Fibroblast of skin of right quadriceps (primary cell): ENCODE measurements at places on chromosomes 6 and 20.
A peak's percentile ranks its signal among the peaks of the same experiment; 100 is the strongest.

GRCh38 chr6:147117580-147117979 is 86.6 kb upstream of the STXBP5 start:
- DNase-seq, result peak; percentile 24

DNA sequence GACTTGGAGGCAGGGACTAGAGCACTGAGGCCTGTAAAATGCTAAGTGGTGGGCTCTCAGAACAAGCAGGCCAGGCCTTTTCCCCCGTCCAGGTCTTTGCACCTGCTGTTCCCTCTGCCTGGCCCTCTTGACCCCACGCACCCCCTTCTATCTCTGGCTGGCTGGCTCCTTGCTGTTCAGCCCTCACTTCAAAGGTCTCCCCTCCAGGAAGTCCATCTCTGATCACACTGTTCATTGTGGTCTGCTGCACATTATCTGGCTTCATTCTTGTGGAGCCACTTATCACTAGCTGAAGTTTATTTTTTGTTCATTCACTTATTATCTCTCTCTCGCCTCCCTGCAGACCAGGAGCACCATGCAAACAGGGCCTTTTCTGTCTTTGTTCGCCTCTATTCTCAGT is 24.5 kb downstream of the SLC13A3 start:
- DNase-seq, result no peak

GRCh38 chr20:3423126-3423525 is 15.7 kb upstream of the DNAAF9 start:
- no peak for DNase-seq

DNA sequence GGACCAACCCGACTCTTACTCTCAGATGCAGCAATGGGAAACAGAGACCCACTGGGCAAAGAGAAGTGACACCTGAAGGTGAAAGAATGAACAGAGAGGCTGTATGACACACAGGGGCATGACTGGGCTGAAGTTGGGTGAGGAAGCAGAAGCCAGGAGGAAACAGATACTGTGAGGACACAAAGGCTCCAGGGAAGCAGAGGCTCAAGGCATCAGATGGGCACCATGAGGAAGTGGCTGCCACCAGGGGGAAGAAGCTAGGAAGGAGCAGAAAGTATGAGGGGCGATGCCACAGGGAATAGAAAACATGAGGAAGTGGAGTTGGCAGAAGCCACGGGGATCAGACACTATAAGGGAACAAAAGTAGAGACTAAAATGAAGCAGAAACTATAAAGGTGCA is 30.9 kb upstream of the OCSTAMP start:
- DNase-seq, result no peak

GRCh38 chr6:626236-626635 is 30.7 kb downstream of the HUS1B start:
- peak; percentile 22 for DNase-seq

DNA sequence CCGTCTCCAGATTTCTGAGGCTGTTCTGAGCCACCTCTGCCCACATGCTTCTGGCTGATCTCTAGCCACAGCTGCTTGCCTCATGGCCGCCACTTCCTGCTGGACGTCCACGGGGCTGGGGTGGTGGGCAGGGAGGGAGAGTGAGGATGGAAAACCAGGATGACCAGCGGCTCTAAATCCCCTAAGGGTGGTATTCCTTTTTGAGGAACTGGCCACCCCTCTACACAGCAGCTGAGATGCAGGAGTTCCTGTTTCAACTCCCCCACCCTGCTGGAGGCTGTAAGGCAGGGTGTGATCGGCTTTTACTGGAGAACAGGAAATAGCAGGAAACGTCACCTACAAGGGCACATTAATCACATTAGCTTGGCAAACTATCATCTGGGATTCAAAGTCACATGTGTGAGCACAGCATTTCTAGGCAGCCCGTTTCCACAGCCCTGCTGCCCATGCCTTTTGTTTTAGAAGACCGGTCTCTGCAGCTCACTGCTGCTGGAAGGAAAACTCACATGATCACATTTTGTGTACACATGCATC is 181.6 kb upstream of the ECI2 start:
- DNase-seq, result peak; percentile 88

- DNase-seq, result no peak
Measured at GRCh38 chr6:111747396-111747795, 125.9 kb downstream of the FYN start.

GRCh38 chr20:60372275-60372674 is 414.1 kb downstream of the CDH26 start:
- no peak for DNase-seq

- no peak for DNase-seq
Measured at GRCh38 chr20:11356061-11356460, 561.6 kb upstream of the BTBD3 start.

DNA sequence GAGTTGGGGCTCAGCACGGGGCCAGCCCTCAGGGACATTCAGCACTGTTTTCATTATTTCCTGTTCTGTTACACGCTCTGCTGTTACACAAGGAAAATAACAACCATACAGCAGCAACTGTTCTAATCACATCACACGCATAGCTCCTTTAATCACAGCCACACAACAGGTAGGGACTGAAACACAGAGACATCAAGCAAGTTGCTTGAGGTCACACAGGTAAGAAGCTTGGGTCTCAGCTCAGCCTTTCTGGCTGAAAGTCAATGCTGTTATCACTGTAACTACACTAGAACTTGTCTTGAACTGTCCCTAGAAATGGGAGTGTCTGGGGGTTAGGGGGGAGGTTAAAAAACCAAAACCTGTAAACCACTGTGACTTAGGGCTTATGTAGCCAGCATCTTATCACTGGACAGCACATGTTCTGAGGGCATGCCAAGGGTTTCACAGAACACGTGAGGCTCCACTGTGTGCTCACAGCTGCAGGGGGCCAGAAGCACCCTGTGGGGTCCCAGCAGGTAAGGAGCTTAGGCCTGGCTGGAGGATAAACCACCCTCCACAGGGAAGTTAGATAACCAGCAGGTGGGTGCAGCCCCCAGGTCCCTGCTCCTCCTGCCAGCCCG is 146.0 kb downstream of the EYA2 start:
- DNase-seq, result no peak
